ENCODE measurements at places on chromosomes 1 and 21.

GRCh38 chr1:90782046-90782445 lies 64.9 kb upstream of the BARHL2 start:
- no peak for DNase-seq

DNA sequence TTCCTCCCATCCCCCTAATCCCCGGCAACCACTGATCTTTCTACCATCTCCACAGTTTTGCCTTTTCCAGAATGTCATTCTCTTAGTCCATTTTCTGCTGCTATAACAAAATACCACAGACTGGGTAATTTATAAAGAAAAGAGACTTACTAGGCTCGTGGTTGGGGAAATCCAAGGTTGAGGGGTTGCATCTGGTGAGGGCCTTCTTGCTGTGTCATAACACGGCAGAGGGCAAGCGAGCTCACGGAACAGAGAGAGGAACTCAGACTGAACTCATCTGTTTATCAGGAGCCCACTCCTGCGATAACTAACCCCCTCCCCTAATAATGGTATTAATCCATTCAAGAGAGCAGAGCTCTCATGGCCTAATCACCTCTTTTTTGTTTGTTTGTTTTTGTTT lies 52.0 kb downstream of the RUNX3 start:
- no peak for DNase-seq

GRCh38 chr1:45477646-45478045 lies 13.3 kb downstream of the TESK2 start:
- DNase-seq = no peak

- no peak for DNase-seq
These were observed 57.2 kb downstream of the LAMC1 start for GRCh38 chr1:183080406-183080805.
